ENCODE measurements at places on chromosomes 6 and 20.
A peak's percentile ranks its signal among the peaks of the same experiment; 100 is the strongest.

DNA sequence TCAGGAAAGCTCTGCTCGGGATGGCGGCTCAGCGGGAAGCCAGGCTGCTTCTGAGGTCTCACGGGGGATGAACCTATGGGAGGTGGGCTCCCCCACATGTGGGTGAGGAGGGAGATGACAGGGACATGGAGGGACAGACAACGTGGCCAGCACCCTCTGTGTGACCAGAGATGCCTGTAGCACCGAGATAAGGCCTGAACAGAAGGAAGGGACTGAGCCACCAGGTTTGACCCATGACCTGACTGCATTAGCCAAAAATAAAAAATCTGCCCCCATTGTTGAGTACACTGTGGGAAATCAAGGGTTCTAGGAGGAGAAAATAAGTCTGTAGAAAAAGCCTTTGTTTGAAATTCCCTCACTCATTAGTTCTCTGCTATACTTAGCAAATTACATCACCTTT, 105.7 kb downstream of the RNASET2 start:
- no peak for DNase-seq

DNA sequence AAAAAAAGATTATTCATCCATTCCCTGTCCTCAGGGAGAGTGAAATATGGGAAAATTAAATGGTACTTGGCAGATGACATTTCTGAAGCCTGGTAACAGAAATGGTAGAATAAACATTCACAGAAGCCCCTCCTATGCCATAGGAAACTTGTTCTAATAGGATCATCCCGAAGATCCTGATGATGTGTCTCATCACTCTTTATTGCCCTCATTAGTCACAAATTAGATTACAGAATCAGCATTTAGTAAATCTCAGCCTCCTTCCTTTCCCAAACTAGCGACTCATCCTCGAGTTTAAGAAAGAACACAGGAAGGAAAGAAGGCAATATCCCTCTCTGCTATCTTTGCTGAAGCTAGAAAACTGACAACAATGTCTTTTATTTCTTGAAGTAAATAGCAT, 154.4 kb downstream of the TMEM200A start:
- DNase-seq, result no peak

- DNase-seq, result no peak
Observed at GRCh38 chr6:36050305-36050704, 22.7 kb downstream of the MAPK14 start.

GRCh38 chr20:37329481-37330165, 16.3 kb upstream of the SRC start:
- DNase-seq, result no peak

DNA sequence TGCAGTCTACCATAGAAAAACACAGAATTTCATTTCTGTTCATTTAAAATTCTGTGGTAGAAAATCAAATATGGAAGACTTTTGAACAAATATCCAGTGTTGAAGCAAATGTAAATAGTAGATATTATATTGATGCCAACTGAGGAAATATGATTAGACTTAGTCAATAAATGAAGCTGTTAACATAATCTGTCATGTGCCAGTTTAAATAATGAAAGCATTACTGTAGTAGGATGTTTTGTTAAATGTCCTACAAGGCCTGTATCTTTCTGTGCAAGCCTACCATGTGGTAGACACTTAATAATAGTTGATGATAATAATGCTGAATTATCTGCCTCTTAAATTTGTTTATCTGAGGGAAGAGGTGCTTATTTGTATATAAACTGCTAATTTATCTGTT, 55.9 kb downstream of the CBFA2T2 start:
- DNase-seq, result no peak

- no peak for DNase-seq
Observed at GRCh38 chr6:72245565-72245964, 359.2 kb downstream of the RIMS1 start.

GRCh38 chr6:106918115-106918514, 56.4 kb downstream of the CD24 start:
- no peak for DNase-seq

GRCh38 chr6:98832284-98833056, 1.9 kb upstream of the POU3F2 start:
- no peak for DNase-seq

GRCh38 chr6:7241709-7242645, 71.0 kb downstream of the SSR1 start:
- no peak for DNase-seq

DNA sequence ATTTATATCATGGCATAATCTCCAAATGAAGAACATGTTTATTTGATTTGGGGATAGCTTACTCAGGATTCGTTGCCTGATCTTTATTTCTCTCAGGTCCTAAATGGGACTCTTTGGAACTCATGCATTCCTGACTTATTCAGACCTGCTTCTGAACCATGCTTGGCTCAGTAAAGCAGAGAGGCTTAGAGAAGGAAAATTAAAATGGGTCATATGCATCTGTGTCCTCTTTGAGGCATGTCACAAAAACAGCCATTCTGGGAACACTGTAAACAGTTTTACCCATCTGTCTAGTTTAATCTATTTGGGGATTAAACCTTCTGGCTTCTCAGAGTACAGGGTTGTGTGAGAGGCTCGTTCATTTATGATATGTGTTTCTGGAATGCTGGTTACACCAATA, 1017.3 kb downstream of the KIF16B start:
- DNase-seq, result no peak

DNA sequence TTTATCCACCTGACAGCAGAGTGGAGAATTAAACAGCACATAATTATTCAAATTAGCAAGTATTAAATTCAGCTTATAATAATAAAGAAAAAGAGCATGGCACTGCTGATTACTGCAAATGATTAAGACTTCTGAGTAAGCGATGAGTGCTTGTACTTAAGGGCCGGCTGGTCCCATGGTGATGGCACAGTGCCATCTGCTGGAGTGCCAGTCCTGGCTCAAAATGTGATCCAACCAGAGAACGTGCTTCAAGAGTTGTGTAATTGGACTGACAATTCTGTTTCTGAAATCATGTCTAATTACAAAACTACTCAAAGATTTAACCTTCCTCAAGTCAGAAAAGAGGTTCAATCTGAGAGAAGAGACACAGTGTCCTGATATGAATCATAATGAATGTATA, 181.6 kb upstream of the RGS17 start:
- DNase-seq, result peak; percentile 4

DNA sequence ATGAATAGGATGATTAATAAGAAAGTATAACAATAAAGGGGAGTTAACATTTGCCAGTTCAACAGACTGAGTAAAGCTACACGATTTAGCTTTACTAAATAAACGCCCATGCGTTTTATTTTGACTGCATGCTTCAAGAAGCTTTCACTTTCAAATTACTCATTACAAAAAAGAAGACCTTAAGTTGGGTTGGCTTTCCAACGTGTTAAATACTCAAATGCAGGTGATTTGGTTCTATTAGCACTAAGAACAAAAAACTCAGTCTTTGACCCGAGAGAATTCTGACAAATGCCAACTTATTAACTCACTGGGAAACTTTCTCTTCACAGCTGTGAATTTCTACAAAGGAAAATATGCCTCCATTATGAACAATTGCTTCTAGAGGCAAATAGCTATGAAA, 24.8 kb downstream of the RNF146 start:
- DNase-seq, result no peak

DNA sequence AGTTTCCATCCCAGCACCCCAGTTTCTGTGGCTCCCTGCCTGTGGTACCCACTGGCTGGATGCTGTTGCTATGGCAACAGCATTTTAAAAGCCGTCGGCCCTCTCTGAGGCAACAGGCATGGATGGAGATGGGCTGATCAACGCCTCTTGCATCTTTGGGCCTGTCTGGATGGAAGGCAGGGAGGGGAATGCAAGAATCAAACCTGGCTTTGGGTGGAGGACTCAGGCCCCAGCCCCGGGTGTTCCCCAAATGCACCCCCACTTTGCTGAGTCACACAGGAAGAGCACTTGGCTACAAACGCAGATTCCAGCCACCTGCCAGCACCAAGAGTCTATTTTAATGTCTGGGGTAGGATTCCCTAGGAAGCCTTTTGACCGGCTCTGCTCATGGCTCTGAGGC, 45.7 kb upstream of the TGM2 start:
- no peak for DNase-seq

DNA sequence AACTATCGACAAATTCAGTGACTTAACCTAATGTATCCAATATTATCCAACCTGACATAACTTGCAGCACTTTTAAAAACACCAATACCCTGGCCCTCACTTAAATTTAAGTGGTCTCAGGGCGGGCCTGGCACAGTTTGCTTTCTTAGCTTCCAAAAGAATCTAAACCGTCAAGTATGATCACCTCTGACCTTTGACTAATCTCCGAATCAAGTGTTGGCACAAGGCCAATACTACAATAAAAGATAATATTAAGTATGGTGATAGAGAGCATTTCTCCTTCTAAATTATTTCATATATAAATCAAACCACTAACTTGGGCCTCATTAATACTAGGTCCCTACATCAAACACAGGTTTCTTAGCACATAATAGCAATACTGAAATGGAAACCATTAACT, 153.0 kb downstream of the PTPRK start:
- no peak for DNase-seq

GRCh38 chr20:54040531-54040930, 29.9 kb downstream of the BCAS1 start:
- no peak for DNase-seq

GRCh38 chr20:17992224-17992637, 23.4 kb downstream of the MGME1 start:
- DNase-seq, result peak; percentile 14

- no peak for DNase-seq
Observed at GRCh38 chr20:46139266-46139889, 21.3 kb downstream of the CD40 start.

- no peak for DNase-seq
Observed at GRCh38 chr6:167402195-167402686, 77.4 kb downstream of the TTLL2 start.

DNA sequence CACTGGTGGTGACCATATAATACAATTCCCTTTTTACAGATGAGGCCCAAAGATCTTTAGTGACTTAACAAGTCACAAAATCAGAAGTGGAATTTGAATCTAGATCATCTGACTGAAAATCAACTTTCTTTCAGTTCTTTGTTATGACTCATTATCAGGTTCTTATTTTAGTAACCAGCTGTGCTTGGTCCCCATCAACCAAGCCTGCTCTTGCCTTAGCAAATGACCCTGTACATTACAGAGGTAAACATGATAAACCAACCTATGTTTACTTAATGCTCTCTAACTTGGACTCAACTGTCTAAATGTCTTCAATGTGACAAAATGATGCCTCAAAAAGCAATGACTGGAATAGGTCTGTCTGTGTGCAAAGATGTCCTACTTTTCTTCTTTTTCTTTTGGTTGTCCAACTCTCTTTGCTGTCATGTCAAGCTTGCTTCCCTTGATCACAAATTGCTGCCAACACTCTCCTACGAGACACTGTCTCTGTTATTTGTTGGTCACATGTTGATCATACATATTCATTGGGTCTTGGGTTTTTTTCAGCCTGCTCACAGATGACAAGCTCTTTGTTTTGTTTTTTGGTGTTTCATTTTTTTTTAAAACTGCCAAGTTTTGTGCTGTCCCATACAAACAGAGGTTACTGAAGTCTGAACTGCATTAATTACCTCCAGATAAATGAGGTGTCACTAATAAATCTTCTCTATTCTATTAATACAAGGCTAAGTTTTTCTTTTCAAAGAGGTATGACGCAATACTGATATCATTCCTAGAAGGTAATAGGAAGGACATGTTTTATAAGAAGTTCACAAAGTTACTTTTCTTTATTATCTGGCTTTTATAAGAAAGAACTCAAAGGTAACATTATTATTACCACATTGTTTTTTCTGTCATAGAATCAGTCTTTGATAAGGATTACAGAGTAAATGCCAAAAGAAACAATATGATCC, 62.2 kb upstream of the PLN start:
- DNase-seq, result no peak

GRCh38 chr6:65706436-65706835, 590 bp downstream of the EYS start:
- no peak for DNase-seq

DNA sequence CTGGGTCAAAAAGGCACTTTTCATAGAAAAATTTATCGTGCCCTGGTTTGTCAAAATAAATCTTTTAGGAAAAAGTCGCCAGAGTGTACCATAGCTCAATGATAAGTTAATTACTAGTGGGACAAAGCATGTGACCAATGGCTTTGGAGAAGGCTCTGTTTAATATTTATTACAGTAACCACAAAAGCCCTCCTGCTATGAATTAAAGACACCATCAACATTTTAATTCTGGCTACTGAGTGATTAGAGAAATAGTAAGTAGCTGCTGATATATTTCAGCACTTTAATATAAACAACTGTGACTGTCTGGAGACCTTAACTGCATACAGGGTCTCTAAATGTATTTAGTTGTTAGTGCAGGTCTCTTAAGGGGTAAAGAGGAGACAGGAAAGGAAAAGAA, 38.3 kb downstream of the KIF13A start:
- no peak for DNase-seq

- DNase-seq, result peak; percentile 43
Observed at GRCh38 chr20:51372176-51372803, 170.2 kb downstream of the NFATC2 start.

- peak; percentile 65 for DNase-seq
Observed at GRCh38 chr6:21589352-21590345, 3.9 kb upstream of the SOX4 start.

DNA sequence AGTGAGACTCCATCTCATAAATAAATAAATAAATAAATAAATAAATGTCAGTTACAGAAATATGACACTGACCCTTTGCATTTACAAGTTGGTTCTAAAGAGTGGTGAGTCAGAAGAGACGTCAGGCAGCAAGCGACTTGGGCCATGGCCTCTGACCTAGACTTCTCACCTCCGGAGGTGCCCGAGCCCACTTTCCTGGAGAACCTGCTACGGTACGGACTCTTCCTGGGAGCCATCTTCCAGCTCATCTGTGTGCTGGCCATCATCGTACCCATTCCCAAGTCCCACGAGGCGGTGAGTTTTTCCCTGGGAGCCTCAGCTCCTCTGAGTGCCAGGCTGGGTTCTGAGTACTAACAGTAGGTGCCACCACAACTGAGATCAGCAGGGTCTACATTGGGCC, 11.7 kb downstream of the MANBAL start:
- no peak for DNase-seq

DNA sequence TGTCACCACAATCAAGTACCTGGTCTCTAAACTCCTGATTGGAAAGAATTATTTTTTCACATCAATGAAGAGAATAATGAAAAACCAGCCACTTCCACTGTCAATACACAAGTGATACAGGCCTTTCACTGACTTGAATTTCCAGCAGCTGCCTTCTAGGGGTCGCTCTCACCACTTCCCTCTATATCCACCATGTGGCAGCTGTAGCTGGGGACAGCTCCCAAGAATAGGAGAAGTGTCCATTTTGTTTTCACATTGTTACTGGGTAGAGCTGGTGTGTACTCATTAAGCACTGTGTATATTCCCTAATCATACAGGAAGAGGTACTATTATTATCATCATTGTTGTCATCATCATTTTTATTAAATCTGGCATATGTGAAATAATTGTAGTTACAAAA, 438.4 kb upstream of the SPTLC3 start:
- DNase-seq, result no peak

- no peak for DNase-seq
Observed at GRCh38 chr20:44234566-44235317, 12.4 kb upstream of the GDAP1L1 start.

DNA sequence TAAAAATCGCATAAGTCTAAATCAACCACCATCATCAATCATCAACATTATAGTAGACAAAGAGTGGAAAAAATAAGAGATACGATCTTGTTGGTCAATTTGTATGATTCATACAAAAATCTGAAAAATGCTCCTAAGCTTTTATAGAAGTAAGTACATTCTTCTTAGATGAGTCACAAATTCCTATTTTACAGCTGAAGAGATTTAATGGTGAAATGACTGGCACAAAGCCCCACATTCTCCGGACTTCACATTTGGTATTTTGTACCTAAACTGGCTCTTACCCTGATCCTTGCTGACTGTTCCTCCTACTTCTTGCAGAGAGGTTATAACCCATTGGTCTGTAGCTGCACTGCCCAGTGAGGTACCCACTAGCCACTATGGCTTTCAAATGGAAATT, 29.9 kb upstream of the PREP start:
- no peak for DNase-seq
